Right ventricle myocardium inferior (tissue), 1 donor: ENCODE measurements at places on chromosomes 16 and 17. TPM values are rescaled to one million over a fixed set of nuclear protein-coding genes. Genes with fewer than 3 reads are reported as not detected.

DNA sequence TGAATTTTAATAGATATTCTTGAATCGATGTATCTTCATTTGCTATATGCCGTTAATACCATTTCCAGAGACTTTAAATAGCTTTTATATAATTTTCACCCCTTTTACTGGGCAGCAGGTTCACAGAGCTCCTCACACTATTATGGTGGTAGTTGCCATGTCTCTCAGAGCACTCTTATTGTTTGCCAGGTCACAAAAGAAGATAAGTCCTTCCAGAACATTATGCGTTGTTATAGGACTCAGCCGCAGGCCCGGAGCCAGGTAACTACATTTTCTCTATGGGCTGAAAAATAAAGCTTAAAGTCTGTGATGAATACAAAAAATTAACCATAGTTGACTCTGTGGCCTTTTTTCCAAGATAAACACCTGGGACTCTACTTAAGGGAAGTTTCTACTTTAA, 24.0 kb downstream of the AKTIP start:
- no peak for DNase-seq

DNA sequence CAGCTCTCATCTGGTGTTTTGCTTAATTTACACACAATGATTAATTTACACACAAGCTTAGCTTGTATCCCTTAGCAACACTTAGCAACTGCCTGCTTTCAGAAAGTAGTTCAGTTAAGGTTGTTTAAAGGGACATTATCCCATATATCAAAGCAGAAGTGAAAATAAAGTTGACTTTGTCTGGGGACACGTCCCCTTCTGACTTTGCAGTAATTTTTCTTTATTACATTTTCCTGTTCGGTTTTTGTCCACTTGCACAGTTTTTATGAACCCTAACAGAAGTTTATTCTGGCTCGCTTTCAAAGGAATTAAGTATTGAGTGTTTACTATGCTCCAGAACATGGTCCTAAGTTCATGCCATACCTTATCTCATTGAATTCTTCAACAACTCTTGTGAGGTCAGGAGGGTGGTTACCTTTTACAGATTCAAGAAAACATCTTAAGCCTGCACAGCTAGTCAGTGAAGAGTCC, 41.5 kb downstream of the ARHGAP44 start:
- DNase-seq = no peak

DNA sequence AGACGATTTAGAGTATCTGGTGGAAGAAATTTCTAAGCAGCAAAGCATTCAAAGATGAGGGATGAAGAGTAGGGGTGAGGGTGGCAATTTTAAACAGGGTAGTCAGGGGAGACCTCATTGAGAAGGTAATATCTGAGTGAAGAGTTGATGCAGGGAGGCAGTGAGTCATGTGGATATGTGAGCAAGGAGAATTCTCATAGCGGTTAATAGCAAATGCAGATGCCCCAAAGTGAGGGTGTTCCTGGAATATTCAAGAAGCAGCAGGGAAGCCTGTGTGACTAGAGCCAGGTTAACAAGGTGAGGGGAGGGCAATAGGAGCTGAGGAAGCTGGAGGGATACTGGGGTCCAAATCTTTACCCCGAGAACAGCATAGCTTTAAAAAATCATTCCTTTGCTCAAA, 114.3 kb downstream of the SPACA3 start:
- DNase-seq = no peak

GRCh38 chr17:8946476-8946875, 19.0 kb downstream of the PIK3R5 start:
- DNase-seq = no peak

GRCh38 chr17:48596735-48597527, 3.4 kb upstream of the HOXB5 start:
- no peak for DNase-seq

DNA sequence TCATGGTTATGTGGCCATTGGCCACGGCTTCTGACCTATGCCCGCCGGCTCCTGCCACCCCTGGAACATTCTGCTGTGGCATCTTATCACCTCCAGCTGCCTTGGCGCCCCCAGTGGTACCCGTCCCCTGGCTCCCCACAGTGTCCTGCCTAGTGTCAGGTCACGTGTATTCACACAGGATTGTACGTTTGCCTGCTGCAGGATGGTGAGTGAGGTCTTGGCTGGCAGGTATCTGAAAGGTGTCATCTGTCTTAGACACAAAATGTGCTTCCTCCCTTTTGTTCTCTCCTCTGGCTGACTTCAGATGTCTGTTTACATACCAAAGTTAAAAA, 24.9 kb downstream of the DBNDD1 start:
- DNase-seq = no peak

Gene RASL10B
- 18.9 TPM for total RNA-seq

- no peak for DNase-seq
Observed at GRCh38 chr17:65191811-65192740, 54.9 kb downstream of the RGS9 start.

- DNase-seq = no peak
Observed at GRCh38 chr17:66634193-66634592, 200.7 kb upstream of the CACNG5 start.

- DNase-seq = no peak
Observed at GRCh38 chr17:3712811-3713463, 10.8 kb upstream of the HASPIN start.

- no peak for DNase-seq
Observed at GRCh38 chr16:70612931-70613330, 33.4 kb upstream of the IL34 start.

Gene HCRT
- not detected for total RNA-seq

Gene NUPR1
- 49.6 TPM for total RNA-seq

DNA sequence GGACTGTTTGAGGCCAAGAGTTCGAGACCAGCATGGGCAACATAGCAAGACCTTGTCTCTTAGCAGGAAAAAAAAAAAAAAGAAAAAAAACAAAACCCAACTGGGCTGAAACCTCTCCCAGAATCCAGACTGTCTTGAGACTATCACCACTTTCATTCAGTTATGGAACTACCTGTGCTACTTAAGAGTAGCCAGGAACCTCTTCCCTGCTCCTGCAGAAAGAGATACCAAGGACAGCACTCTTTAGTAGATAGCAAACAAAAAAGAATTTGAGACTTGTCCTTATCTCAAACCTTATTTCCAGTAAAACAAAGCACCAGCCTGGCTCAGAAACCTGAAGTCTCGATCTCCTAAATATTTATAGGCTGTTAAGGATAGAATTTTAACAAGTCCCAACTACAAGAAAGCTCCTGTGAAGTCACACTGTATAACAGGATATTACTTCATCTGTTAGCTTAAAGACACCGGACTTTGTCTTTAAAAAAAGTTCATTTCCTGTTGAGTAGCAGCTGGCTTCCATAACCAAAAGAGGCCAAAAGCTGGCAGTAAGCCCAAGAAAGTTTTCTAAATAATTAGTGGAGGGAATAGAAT, 5.1 kb downstream of the CDR2 start:
- no peak for DNase-seq

GRCh38 chr17:63624531-63624880, 2.3 kb downstream of the MAP3K3 start:
- no peak for DNase-seq

DNA sequence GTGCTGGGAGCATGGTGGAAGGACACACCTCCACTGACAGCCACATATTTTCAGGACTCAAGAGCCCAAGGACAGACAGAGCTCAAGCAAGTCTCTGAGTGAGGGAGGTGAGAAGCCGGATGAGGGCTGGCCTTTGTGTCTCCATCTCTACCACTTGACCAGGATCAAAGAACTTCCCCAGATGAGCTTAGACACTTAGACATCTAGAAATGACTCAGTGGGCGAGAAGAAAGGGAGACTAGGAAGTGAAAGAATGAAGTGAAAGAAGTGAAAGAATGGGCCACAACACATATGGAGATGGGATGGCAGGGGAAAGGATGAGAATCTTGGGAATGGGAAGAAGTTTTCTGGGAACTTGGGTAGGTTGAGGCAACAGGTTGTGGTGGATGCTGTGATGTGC, 274.9 kb upstream of the CCL2 start:
- DNase-seq = no peak

Gene YBX2
- 0.81 TPM for total RNA-seq
